Activated T-helper 9 cell treated with anti-CD3 and anti-CD28 coated beads, Interleukin-2, amount 50 U/mL, for 16 hours (primary cell): ENCODE measurements at places on chromosomes 16 and 17.

GRCh38 chr17:73476890-73477350 is 165.1 kb upstream of the CDC42EP4 start:
- DNase-seq: no peak

- DNase-seq: no peak
These were observed 27.4 kb downstream of the MYH11 start for GRCh38 chr16:15829460-15829859.

DNA sequence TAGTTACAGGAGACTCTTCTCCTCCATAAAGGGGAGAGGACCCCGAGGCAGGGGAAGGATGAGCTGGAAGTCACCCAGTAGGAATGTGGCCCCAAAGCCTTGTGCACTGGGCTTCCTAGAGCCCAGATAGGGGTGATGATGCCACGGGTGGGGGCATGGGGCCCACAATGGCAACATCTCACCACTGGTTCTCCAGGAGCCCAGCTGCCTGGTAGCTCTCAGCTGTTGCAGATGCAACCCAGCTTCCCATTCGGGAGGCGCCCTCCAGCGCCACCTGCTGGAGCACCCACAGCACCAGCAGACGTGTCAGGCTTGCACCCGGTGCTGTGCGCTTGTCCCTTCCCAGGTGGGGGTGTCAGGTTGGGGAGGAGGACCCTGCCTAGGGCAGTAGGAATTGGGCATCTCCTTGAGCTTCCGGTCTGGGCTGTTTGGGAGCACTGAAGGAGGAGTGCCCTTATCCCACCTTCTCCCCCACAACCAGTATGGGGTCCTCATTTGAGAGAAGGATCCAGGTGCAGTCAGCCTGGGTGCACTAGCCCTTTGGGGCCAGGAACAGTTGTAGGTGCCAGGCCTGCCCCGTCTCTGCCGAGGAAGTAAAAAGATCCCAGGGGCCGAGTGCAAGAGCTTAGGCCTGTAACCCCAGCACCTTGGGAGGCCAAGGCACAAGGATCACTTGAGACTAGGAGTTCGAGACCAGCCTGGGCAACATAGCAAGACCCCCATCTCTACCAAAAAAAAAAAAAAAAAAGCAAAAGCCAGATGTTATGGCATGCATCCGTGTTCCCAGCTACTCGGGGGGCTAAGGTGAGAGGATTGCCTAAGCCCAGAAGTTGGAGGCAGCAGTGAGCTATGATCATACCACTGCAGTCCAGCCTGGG is 14.4 kb downstream of the CDIPT start:
- peak; percentile 76 for DNase-seq

GRCh38 chr17:40203131-40203530 is 16.0 kb upstream of the WIPF2 start:
- no peak for DNase-seq

DNA sequence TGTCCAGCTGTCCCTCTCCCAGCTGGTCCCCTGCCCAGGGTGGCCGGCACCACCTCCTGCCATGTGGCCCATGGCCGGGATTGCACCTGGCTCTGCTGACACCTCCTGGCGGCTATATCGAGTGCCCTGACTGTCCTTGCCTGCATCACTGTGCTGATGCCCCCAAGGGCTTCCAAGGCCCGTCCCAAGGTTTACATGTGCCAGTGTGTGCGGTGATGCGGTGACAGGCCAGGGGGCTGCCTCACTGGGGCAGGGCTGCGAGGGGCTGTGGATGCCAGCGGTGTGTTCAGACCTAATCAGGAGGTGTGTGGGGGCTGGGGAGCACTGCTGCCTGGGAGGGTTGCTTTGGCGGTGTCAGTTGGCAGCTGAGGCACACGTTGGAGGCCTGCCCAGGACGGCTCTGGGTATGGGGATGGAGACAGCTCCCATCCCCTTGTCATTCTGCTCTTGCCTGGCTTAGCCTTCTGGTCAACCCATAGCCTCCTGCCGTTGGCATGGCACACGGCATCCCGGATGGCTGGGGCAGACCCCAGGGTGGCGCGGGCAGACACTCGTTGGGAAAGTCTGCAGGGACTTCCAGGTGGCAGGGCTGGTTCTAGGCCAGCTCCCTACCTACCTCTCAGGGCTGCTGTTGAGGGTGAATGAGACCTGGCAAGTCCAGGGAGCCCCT is 5.5 kb downstream of the MAP2K3 start:
- DNase-seq: no peak

DNA sequence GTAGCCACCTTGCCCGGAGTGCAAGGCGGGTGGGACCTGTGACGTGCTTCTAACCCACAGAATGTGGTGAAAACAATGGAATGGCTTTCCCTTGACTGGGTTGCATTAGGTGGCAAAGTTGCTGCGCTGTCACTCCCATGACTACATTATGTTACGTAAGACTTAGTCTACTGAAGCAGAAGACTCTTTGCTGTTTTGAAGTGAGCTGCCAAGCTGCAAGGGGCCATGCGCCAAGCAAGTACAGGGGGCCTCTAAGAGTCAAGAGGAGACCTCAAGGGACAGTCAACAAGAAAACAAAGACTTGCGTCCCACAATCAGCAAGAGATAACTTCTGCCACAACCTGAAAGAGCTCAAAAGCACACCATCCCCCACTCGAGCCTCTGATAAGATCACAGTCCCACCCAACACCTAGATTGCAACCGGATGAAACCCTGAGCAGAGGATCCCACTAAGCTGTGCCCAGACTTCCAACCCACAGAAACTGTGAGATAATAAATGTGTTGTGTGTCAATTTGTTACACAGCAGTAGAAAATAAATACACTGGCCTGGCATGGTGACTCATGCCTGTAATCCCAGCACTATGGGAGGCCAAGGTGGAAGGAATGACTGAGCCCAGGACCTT is 16.5 kb downstream of the ANKRD11 start:
- no peak for DNase-seq

DNA sequence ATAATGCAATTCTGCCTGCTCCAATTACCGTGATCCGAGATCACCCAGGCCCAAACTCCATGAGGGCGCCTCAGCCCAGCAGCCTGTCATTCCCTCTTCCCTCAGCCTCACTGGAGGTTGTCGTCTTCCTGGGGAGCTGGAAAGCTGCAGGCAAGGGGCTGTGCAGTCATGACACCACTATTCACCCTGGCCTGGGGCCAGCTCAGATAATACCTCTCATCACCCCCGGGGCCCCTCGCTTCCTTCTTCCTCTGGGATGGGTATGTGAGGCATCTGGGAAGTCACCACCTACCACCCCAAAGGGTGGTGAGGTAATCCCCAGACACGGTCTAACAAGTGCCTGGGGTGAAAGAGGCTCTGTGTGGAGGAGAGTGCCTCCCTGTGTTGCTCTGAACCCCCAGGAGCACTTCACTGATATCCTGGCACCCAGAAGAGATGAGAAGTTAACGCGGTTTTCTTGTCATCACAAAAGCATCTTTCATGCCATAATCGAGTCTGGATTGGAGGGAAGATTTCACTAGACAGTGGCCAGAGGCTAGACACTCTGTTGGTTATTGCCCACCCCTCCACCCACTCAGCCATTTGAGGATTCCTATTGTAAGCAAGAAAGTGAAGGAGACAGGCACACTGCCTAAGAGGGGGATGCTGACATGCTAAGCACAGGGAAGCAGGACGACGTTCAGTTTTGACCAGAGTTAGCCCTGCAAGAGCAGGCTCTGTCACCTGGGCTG is 18.4 kb downstream of the CFAP20 start:
- DNase-seq: no peak

- DNase-seq: peak; percentile 16
These were observed 497 bp downstream of the SMIM5 start for GRCh38 chr17:75633486-75634375.

DNA sequence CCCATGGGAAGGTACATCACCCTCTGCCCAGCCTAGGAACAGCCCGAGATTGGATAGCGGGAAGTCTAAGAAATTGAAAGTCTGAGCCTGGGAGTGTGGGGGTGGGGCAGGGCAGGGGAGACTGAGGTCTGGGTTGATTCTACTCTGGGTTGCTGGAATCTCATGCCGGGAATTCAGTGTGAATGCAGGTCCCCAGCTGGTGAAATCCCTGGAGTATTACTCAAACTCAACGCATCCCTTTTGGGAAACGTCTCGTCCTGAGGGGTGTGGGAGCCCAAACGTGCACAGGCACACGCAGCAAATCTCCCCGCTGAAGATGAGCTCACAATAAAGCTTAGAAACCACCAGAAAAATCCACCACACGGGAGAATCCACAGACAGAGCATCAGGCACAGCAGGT is 55.4 kb downstream of the SOCS1 start:
- no peak for DNase-seq

DNA sequence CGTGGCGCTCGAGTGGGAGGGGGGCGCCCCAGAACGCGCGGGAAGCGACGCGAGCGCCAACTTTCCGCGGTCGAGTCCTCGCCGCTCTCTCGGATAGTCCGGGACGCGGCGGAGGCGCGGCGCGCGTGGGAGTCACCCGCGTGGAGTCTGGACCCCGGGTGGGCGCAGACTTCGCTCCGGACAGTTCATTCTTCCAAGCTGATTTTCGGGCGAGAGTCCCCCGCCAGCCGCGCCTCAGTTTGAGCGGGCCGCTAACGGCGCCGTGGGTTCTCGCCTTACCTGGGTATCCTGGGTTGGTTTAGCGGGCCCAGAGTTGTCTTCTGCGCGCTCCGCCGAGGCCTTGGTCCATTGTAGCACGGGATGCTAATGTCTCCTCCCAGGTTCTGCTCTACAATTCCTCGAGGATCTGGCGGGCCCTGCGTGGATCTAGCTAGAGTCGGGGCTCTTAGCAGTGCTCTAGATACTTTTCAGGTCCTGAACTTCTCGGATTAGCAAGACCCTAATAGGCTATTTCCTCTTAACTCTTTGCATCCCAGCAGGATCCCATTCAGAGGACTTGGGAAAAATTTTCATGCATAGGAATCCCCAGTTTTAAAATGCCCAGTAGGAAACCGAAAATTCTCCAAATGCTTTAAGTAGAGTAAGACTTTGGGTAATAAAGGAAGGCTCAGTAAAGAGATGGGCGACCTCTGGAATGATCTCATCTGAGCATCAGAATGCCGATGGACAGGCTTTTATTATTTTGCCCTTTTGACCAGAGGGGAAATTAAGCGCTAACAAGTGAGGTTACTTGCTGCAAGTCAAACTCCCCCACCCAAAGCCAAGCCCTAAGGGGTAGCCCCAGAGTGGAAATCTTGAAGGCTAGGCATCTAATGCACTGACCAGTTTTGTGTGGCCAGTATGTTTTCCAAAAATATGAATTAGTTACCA is 537 bp upstream of the GJC1 start:
- DNase-seq: peak; percentile 1

- DNase-seq: no peak
These were observed 15.8 kb upstream of the CAVIN1 start for GRCh38 chr17:42438600-42439567.

- no peak for DNase-seq
These were observed 48.6 kb upstream of the ZNF469 start for GRCh38 chr16:88333848-88334777.

- DNase-seq: no peak
These were observed 92.4 kb downstream of the RPGRIP1L start for GRCh38 chr16:53611179-53611696.

DNA sequence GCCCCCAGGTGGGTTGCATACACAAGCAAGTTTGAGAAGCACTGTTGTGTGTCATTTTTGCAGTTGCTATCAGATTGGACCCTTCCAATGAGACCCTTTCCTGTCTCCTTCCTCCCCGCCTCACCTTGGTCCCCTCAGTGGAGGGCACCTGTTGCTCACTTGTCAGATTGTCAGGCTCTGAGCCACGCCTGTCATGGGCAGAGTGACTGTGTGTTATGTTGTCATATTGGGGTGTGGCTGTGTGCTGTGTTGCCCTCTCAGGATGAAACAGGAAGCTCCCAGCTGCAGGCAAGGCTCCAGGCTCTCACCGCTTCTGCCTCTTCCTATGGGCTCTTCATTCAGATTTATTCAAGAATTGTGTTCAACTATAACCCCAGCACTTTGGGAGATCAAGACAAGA is 302.9 kb downstream of the CPPED1 start:
- DNase-seq: no peak

DNA sequence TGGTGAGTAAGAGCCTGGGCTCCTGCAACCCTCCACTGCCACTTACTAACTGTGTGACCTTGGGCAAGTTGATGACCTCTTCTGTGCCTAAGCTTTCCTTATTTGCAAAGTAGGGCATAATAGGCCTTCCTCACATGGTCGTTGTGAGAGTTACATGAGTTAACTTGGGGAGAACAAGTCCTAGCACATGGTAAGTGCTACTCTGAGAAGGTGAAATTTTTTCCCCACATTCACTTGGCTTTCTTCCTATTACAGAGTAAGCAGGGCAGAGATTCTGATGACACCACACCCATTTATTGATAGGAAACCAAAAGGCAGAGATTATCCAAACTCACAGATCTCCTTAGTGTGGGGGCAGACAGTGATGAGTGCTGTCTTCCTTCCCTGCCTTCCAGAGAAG is 1.6 kb downstream of the KCNH4 start:
- DNase-seq: no peak

DNA sequence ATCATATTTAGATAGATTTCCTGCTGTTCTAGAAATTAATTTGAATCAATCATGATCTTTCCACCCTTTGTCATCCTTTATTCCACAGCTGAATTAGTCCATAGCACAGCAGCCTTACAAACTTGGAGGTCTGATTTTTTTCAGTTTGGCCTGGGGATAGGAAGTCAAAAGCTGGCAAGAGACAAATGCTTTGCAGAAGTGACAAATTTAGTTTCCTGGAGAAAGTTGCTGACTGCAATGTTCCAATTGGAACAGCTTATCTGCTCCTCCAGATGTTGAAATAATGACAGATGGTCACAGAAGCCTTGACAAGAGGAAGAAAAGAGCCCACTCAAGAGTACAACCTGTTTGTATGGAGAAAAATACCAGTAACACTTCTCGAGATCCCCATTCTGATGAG is 1276.1 kb upstream of the CDH8 start:
- DNase-seq: no peak

GRCh38 chr17:73785958-73786743 is 141.9 kb upstream of the SDK2 start:
- no peak for DNase-seq

DNA sequence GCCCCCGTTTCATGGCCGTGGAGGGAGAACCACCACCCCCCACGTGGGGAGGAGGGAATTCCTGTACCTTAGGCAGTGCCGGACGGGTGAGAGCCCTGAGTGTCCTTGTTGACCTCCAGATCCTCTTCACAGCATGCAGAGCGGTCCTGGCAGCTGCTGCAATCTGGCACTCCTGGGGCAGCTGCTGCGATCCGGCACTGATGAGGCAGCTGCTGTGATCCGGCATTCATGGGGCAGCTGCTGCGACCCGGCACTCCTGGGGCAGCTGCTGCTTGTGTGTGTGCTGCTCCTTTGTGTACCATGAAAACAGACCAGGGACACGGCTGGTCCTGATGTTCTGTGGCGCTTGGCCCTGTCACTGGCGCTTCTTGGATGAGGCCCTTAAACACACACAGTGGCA is 12.8 kb downstream of the ZNF778 start:
- no peak for DNase-seq
